Cortex of kidney (tissue), 1 donor: ENCODE measurements at places on chromosomes 12 and 14.

DNA sequence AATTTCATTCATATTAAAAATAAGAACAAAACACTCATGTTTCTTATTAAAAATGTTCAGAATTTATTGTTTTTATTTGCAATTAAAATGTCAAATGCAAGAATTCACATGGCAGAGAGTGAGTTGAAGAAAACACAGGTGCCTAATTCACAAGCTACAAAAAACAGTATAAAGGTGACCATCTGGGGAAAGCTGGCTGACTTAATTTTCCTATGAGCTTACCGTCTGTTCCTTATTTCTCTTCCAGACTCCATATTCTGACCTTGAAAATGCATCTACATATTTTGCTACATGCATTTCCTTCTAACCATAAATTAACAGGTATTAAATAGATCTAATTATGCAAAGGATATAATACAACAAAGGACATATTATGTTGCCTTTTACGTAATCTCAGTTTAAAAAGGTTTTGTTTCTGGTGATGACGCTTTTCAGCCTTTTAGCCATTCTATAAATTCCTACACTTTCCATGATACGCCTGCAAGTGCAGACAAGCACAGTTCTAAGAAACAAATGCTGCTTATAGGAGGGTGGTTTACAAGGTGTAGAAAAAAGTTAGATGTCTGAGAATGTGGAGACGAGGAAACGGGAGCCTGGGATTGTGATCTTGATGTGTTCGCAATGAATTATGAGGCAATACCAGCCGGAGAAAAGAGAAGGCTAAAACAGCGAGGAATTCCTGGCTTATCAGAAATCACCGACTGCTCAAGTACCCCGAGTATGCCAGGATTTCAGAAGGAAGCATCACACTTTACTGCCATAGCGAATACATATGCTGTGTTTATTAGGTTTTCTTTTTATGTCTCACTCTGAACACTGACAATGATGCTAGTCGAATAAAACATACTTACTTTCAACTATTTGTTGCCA is 24.6 kb downstream of the LIN7A start:
- no peak for DNase-seq

GRCh38 chr12:59444932-59445331 is 150.9 kb upstream of the SLC16A7 start:
- no peak for DNase-seq

DNA sequence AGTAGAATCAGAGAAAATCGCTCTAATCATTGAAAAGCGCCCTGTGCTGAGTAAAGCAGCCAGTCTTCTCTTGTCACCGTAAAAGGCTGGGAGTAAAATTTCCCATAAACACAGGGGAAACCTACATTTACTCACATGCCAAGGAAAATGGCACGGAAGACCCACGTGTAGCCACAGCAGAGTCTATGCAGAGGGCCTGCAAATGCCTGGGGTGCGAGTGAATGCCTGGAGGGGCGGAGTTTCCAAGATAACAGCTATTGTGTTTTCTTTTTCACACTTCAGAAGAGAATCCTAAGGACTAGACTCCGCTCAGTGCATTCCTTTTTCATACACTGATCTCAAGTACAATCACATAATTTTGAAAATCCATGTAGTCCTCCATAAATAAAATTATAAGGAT is 159.9 kb upstream of the FOXN3 start:
- DNase-seq: no peak

DNA sequence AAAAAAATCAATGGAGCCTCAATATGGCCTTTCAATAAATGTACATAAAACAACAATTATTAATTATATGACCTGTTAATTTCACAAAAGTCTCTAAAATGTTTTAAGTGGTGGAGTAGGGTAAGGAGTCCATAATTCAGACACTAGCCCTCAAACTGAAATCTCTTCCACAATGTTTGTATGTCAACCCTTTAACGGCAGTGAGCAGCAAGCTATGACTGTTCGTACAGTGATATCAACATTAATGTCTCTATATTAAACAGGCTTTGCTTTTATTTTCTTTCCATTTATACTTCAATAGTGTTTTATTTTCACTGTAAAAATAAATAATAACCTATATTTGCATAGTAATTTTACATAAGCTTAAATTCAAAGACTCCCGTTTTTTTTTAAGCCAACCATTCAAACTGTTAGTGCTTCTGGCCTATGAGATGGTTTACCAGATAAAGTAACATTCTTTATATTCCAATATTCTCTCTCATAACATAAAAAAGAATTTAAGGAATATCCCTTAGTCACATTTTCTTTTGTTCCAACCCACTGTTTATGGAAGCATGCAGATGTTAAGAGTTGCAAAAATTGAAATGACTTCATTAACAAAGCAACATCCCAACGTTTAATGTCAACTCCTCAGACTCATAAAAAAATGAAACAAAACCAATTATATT is 2.3 kb downstream of the CDK17 start:
- DNase-seq: no peak

- no peak for DNase-seq
Measured at GRCh38 chr14:52910572-52910971, 40.3 kb downstream of the FERMT2 start.

DNA sequence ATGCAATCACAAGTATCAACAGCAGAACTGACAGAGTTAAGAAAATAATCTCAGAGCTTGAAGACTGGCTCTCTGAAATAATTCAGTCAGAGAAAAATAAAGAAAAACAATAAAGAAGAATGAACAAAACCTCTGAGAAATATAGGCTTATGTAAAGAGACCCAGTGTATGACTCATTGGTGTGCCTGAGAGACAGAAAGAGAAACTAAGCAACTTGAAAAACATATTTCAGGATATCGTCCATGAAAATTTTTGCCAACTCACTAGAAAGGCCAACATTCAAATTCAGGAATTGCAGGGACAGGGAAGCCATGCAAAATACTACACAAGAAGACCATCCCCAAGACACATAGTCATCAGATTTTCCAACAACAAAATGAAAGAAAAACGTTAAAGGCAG is 56.2 kb downstream of the APOBEC1 start:
- DNase-seq: no peak

DNA sequence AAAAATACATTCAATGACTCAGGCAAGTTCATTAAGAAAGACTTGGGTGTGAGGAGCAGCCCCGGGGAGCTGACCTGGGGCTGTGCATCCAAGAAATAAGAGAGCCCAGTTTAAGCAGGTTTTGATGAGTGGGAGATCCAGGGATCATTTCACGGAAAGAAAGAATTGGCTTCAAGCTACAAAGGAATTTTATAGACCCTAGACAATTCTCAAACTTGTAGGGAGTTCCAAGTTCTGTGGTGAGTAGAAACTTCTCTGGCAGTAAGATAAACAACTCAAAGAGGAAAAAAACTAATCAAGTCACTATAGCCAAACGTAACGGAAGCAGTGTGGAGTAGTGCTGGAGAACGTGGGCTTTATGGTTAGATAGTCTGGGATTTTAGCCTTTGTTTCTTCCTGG is 175.7 kb upstream of the DDHD1 start:
- DNase-seq: no peak

GRCh38 chr12:125259178-125259867 is 194.1 kb downstream of the AACS start:
- DNase-seq: no peak

GRCh38 chr14:77180726-77181602 is 634 bp upstream of the TMEM63C start:
- no peak for DNase-seq

- DNase-seq: no peak
Measured at GRCh38 chr12:51160814-51161459, 12.0 kb downstream of the TFCP2 start.
